ENCODE measurements at places on chromosomes 16 and 17.

GRCh38 chr16:75092777-75093176, 23.8 kb downstream of the LDHD start:
- no peak for DNase-seq

DNA sequence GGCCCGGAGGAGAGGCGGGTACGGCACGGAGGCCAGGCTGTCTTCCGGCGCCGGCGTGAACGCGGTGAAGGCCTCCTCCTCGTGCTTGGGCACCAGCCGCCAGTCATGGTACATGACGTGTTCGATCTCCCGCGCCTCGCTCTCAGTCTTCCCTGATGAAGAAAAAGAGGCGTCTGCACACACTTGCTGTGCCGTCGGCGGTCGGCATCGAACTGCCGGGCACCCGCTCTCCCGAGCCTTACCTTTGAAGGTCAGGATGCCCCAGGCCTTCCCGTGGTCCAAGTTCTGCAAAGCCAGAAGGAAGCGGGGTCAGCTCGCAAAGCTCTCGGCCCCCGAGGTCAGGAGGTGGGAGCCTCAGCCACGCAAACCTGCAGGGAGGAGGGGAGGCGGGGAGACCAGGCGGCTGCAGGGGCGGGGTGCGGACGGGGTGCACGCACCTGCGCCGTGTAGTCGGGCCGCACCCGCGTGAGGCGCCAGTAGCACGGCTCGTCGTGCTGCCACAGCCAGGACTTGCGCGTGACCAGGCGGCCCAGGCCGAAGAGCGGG, at the start of gene EME2:
EME2 (plus strand) TSS at position 449 of the 546 bp plus-strand sequence. CDS start 418 bp downstream, outside the sequence.
- peak; percentile 45 for DNase-seq

DNA sequence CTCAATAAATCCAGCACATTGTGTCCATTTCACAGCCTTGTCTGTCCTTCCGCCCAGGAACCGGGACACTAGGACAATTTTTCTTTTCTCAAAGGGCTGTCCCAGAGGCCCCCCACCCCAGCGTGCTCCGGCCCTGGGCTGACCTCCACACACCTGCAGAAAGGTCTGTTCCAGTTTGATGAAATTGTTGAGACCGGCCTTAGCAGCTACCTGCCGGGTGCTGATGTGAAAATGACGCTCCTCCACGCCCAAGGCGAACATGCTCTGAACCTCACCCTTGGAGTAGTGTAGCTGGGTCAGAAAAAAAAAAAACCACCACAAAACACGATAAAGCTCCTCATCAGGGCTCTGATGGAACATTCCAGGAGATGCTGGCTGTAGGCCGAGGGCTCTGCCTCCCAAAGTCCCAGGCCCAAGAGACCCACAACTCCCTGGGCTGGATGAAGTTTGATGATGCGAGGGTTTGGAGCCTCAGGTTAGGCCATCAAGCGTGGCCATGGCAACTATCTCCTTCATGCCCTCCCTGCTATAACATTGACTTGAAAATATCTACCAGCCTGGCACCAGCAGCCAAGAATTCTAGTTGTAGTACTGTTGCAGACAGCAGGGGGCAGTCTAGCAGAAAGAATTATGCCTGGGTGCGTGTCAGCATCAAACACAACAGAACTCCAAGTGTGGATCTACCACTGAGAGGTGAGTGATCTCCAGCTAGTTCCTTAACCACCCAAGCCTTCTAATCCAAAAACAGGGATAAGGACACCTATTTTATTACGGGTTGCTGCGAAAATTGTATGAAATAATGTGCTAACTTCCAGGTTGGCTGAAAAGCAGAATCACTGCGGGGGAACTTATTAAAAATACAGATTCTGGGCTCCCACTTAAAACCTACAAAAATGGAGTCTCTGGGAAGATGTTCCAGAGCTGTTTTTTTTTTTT, 62.1 kb downstream of the RMI2 start:
- no peak for DNase-seq

DNA sequence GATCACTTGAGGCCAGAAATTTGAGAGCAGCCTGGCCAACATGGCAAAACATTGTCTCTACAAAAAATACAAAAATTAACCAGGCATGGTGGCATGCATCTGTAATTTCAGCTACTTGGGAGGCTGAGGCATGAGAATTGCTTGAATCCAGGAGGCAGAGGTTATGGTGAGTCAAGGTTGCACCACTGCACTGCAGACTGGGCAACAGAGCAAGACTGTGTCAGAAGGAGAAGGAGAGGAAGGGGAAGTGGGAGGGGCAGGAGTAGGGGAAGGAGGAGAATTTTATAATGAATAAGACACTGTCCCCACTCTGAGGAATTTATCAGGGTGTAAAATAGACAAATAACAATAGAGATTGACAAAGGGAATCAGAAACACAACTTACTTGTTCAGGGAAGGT, 440.6 kb upstream of the DYNLRB2 start:
- DNase-seq: no peak

GRCh38 chr16:27346819-27347218, 33.0 kb downstream of the IL4R start:
- DNase-seq: no peak

Measured in activated naive CD4-positive, alpha-beta T cell (primary cell).